ENCODE measurements at places on chromosomes 5 and 9.
A peak's percentile ranks its signal among the peaks of the same experiment; 100 is the strongest.

DNA sequence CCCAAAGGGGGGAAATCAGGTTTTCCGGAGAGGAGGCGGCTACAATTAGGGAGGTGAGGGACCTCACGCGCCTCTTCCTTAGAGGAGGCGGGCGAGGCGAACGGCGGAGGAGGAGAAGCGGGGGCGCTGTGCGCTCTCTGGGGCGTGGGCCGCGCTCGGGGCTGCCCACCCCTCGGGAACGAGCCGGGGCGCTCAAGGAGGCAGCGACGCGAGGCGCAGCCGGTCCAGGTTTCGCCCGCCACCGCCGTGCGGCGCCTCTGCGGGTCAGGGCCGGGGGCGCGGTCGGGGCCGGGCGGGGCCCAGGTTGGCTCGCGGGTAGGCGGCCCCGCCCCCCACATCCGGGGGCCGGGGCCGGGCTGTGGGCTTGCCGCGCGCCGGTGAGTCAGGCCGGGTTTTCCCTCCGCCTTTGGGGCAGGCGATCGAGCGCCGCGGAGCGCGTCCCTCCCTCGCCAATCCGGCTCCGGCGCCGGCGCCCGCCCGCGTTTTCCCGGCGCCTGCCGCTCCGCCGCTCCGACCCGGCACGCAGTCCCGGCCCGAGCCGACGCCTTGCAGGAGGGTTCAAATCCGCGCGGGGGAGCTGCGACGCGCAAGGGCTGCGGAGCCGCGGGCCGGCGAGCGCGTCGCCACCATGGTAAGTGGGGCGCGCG lies at the start of gene N4BP3:
Gene N4BP3, plus strand, starts transcription at position 392 of the 647 bp plus-strand sequence. CDS start 6,052 bp downstream, outside the sequence.
- DNase-seq, result no peak

DNA sequence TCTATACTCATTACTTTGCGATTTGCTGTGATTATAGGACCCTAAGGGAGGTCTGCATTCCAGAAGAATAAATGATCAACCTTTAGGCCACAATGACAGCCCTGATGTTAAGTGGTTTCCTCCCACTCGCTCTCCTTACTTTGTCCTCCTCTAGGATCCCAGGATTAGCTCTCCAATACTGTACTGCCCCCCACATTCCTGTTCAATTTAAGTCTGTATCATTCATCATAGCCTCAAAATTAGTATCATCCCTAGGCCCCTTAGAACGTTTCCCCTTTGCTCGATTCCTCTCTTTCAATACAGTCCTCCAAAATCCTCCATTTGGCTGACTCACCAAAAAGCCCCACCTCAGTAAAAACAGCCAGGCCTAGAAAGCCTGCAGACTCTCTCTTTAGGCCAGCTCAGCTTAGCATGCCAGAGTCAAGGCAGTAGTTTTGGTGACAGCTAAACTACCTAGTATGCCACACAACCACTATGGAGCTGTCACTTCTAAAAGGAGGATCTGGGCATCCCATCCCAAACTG lies 24.4 kb downstream of the RNF145 start:
- no peak for DNase-seq

DNA sequence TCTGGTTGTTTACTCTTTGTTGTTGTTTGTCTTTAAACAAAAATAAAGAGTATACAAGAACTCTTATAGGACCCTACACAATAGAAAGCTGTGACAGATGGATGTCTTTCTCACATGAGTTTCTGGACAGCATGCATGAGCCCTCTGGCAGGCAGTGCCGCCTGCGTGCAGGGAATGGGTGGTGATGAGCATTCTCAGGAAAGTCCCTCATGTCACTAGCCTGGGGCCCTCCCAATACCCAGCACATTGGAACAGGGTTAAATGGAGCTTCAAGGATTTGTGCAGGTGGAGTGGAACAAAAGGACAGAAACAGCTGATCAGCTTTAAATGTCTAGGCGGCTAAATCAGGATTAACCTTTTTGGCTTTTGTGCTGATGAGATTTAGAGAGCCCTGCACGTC lies 181.0 kb upstream of the CD180 start:
- DNase-seq, result no peak

DNA sequence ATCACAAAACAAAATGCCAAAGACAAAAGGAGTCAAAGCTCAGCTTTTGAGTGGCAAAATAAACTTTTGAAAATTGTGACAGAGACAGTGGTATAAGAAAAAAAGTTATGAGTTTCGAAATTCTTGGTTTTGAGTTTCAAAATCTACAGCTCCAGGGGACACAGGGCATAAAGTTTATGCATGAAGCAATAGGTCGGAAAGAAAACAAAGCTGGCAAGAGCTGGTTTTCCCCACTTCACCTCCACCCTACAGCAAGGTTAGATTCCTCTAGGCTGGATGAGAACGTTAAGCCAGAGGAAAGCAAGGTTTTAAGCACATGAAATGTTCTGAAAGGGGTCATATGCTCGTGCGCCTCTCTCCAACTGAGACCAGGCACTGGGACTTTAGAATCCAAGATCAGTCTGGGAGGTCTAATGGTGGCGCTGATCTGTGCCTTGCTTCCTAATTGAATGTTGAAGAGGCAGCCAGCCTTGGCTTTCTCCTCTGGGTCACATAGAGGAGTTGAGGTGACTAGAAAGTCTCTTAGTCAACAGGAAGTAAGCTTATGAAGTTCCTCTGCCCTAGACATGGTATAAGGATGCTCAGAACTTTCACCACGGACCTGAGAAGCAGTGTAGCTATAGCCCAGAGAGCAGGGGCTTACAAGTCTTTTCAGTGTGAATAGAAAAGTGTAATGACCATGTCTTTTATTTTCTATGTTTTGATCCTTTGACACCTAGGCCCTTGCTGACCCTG lies 167.7 kb upstream of the DMAC1 start:
- no peak for DNase-seq

GRCh38 chr5:150625831-150626746 lies 14.4 kb upstream of the SYNPO start:
- DNase-seq, result no peak

- DNase-seq, result no peak
Observed at GRCh38 chr9:85729882-85730281, 11.9 kb downstream of the AGTPBP1 start.

- peak; percentile 27 for DNase-seq
Observed at GRCh38 chr5:155260798-155261197, 247.2 kb downstream of the KIF4B start.

DNA sequence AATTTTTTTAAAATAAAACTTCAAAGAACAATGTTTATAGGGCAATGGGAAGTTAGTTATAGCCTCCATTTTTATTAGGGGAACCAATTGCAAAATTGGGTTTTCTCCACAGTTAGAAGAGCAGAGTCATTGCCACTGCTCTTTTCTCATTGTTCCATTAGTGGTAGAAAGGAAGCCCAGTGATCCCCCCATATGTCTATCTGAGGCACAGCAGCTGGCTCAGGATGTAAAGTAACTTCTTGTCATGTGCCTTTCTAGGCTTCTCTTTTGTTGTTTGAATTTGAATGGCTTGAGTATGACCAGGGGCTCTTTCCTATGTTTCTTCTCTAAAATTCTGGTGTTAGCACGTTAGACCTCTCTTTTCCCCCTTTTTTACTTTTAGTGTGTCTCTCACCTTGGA lies 61.2 kb downstream of the UBAP1 start:
- DNase-seq, result no peak

DNA sequence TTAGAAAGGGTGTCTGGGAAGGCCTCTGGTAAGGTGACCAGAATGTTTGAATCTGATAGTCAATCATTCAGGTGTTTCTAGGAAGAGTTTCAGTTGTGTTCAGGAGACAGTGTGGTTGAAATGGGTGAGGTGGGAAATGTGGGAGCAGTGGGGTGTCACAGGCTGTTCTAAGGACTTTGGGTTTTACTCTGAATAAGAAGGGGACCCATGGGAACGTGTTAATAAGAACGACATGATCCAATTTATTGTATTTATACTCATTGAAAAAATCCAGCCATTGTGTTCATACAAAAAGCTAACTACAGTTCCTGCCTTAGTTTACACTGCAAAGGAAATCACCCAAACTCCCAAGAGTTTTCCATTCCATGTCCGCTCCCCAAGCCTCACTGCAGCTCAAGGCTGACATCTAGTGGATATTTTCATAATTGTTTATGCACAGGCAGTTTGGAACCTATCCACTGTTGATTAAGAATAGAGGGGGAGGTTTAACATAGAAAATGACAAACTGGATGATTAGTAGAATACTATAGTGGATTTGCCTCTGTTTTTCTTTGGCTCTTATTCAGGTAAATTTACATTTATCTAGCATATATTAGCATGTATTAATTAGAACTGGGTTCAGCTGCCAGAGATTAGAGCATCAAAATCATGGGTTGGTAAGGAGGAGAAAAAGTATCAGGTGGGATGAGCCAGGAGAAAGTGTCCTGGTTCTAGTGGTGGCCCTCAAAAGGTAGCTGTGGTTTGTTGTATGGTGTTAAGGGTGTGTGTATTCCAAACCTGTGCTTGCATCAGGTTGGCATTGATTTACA lies 17.7 kb downstream of the CAVIN4 start:
- peak; percentile 48 for DNase-seq

DNA sequence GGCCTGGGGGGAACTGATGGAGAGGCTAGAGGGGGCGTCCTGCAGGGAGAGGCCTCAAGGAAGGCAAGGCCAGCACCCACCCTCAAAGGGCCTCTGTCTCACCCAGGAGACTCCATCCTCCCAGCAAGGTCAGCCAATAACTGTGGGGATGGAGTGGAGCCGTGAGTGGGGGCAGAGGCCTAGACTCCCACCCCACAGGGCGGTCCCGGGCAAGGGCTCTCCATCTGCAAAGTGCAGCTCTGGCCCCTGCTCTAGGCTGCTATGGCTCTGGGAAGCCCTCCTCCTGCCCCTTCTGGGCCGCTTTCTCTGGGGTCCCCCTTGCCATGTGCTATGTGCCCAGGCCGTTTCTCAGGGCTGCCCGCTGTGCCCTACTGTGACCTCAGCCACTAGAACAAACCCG lies 14.0 kb downstream of the FPGS start:
- DNase-seq, result no peak

GRCh38 chr5:157600252-157600651 lies 24.7 kb upstream of the ADAM19 start:
- DNase-seq, result no peak

GRCh38 chr5:124743602-124744169 lies 2.8 kb downstream of the ZNF608 start:
- no peak for DNase-seq

- DNase-seq, result no peak
Observed at GRCh38 chr9:4862506-4863250, 69.9 kb downstream of the RCL1 start.

- DNase-seq, result no peak
Observed at GRCh38 chr9:121700832-121701419, 49.5 kb downstream of the DAB2IP start.

- no peak for DNase-seq
Observed at GRCh38 chr9:120464887-120465421, 115.0 kb downstream of the CDK5RAP2 start.

DNA sequence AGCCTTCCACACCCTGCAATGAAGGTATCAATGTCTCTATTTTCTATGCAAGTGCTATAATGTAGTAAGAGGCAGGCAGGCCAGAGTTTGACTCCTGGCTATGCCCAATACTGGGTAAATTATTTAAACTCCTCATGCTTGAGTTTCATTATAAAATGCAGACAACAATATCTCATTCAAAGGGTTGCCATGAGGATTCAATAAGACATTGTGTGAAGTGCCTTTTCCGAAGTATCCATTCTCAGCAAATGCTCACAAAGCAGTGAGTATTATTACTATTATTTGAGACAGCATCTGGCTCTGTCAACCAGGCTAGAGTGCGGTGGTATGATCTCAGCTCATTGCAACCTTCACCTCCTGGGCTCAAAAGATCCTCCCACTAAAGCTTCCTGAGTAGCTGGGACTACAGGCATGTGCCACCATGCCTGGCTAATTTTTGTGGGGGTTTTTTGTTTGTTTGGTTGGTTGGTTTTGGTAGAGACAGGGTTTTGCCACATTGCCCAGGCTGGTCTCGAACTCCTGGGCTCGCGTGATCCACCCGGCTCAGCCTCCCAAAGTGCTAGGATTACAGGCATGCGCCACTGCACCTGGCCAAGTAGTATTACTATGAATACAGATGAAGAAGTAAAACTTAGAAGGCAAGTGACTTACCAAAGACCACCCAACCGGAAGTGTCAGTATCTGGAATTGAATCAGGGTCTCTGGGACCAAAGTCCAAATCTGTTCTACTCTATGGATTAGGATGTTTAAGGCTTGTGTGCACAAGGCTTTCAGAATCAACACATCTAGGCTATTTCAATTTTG lies 18.8 kb downstream of the ADAM19 start:
- no peak for DNase-seq

DNA sequence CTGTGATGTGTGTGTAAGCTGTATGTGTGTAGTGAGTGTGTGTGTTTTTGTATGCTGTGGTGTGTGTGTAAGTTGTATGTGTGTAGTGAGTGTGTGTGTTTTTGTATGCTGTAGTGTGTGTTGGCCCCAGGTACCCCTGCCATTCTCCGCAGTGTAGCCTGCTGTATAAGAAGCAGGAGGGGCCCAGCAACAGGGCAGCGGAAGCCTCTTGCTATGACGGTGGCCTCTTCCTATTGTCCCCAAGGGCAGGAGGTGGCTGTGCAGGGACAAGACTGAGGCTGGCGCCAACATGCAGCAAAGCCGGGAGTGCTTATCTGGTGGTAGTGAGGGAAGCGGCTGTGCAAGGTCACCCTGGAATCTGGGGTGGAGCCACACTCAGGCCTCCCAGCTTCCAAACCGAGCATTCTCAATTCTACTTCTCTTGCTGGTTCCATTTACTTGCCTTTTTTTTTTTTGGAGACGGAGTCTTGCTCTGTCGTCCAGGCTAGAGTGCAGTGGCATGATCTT lies 5.1 kb downstream of the SPAAR start:
- no peak for DNase-seq

DNA sequence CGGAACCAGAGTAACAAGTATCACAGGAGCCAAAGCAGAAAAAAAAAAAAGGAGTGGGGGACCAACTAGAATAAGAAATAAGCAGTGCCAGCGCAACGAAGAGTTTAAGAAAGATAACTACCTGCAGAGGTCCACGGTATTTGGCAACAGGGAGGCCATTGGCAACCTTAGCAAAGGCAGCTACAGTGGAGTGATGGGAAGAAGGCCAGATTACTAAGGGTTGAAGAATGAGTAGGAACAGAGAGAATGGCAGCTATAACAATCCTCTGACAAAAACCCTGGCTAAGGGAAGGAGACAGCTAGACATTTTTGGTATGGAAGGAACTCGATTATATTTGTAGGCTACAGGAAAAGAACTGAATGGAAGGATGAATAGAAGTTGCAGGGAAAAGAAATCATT lies 93.4 kb upstream of the DMAC1 start:
- no peak for DNase-seq

DNA sequence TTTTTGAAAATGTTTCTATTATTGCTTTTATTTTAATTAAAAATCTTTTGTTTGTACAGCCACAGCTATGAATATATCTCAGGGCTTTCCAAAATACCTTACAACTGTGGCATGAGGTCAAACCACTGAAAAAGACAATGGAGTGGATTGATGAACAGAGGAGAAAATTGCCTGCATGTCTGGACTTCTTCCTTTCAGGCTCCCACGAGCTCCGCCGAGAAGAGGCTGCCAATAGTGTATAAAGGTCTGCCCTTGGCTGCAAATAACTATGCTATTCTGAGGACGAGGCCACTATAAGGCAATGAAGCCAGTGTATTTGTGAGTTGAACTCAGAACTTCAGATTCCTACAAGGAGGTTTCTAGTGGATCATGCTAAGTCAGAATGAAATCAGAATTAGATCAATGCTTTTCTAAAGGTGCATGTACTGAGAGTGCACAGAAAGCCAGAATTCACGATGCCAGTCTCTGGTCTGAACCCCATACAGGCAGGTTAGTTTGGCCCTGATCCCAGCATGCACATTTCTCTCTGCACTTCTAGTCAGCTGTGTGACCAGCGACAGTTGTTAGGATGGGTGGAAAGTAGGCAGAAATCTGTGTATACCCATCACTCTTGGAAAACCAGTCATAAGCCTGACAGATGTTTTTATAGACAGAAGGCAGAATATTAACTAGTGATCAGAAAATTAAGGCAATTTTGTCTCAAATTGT lies 42.7 kb upstream of the PLPP1 start:
- no peak for DNase-seq

GRCh38 chr5:35285435-35285834 lies 55.1 kb upstream of the PRLR start:
- DNase-seq, result no peak

Measured in iPS DF 6.9 (cell line).